Lung (tissue), 17 donors: ENCODE measurements at places on chromosomes 5 and 9. TPM values are rescaled to one million over a fixed set of nuclear protein-coding genes. Genes with fewer than 3 reads are reported as not detected.
A peak's percentile ranks its signal among the peaks of the same experiment; 100 is the strongest.

The IFNB1 gene
- not detected for polyA plus RNA-seq

The CDX1 gene
- 0.09 TPM for polyA plus RNA-seq

The PCA3 gene
- polyA plus RNA-seq, result 0.05 TPM

The PCDHAC2 gene
- 1.6 TPM for polyA plus RNA-seq

GRCh38 chr5:174294891-174295620 lies 249.6 kb downstream of the NSG2 start:
- no peak overlapping the region for H3K27ac ChIP-seq
- DNase-seq, result no peak
- no peaks in the 10 kb centered on the region for H3K4me1 ChIP-seq

DNA sequence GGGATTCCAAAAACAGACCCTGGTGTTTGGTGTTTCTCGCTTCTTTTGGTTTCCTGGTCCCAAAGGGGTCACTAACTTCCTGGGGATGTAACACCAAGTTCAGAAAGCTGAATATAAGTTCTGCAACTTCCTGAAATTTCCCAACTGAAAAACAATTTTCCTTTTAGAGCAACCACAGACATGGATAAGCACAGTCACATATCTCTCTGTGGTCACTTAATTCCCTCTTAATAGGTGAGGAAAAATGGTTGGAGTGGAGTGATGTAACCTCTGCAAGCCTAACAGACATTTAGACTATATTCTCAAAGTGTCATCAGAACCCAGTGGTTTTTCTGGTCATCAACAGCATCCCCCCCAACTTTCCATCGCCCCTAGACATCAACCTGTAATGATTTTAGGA lies 135.3 kb downstream of the PRELID2 start:
- no peak for DNase-seq
- no peaks in the 10 kb centered on the region for H3K36me3 ChIP-seq
- H3K27me3 ChIP-seq, result no peaks in the 10 kb centered on the region
- no peak overlapping the region for H3K4me3 ChIP-seq
- no peak overlapping the region for H3K27ac ChIP-seq
- H3K4me1 ChIP-seq, result no peaks in the 10 kb centered on the region

GRCh38 chr5:91499943-91500531 lies 116.9 kb upstream of the ARRDC3 start:
- H3K27me3 ChIP-seq, result no peaks in the 10 kb centered on the region
- no peaks in the 10 kb centered on the region for H3K4me1 ChIP-seq
- no peak overlapping the region for H3K27ac ChIP-seq
- DNase-seq, result peak; percentile 70

DNA sequence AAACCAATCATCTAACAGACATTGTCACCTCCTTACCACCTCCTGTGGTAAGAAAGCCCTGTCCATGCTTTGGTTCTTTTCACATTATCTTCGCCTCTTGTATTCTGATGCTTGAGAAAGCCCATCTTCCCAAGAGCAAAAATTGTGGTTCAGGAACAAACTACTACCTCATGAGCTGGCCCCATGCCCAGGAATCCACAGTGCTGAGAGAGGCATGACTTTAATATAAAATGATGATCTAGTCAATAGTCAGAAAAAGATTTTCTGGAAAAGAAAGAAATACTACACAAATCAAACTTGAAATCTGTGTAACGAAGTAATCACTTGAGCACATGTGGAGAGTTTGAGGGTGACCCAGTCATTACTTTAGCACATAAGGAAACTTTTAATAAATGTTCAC lies 94.7 kb downstream of the FGF10 start:
- H3K27ac ChIP-seq, result no peak overlapping the region
- no peaks in the 10 kb centered on the region for H3K36me3 ChIP-seq
- no peak for DNase-seq
- H3K4me3 ChIP-seq, result no peak overlapping the region
- no peaks in the 10 kb centered on the region for H3K27me3 ChIP-seq

DNA sequence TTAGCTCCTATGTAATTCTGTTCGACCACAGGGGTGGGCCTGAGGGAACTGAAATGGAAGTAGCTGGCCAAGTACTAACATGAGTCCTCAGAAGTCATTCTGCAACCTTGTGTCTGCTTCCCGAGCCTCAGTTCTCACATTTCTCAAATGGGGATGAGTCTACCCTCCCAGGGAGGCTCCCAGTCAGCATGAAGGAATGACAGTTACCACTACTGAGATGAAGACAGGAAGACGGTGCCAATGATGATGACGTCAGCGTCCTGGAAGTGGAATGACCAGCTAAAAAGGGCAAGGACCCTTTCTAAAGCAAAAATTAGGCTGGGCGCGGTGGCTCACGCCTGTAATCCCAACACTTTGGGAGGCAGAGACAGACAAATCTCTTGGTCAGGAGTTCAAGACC lies 6.8 kb downstream of the PIP5KL1 start:
- H3K27ac ChIP-seq, result no peak overlapping the region
- peaks cover 26% of the 10 kb centered on the region for H3K27me3 ChIP-seq
- H3K4me3 ChIP-seq, result no peak overlapping the region
- peaks cover 2% of the 10 kb centered on the region for H3K4me1 ChIP-seq
- H3K36me3 ChIP-seq, result no peaks in the 10 kb centered on the region

DNA sequence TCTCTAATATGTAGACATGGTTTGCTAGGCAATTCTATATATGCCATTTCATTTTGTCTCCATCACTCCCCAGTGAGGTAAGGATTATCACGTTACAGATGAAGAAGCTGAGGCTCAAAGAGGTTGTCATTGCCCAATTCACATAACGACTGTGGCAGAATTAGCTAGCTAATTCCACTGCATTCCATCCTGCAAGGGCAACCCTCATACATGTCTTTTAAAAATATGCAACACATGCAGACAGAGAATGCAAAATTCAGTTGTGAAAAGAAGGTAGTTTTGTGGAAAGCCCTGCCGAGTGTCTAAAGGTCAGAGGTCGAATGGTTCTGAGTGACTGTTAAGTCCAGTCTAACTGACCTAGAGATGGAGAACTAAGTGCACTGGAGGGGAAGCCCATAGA lies 219.2 kb downstream of the PAPPA start:
- H3K27ac ChIP-seq, result no peak overlapping the region
- H3K36me3 ChIP-seq, result no peaks in the 10 kb centered on the region
- H3K27me3 ChIP-seq, result no peaks in the 10 kb centered on the region
- H3K4me3 ChIP-seq, result no peak overlapping the region

GRCh38 chr5:88551724-88552345 lies 283.2 kb upstream of the TMEM161B start:
- H3K4me1 ChIP-seq, result no peaks in the 10 kb centered on the region
- no peak for DNase-seq
- no peak overlapping the region for H3K4me3 ChIP-seq

- DNase-seq, result no peak
- H3K36me3 ChIP-seq, result no peaks in the 10 kb centered on the region
These were observed 1977.7 kb upstream of the CDH9 start for GRCh38 chr5:29016067-29016466.

DNA sequence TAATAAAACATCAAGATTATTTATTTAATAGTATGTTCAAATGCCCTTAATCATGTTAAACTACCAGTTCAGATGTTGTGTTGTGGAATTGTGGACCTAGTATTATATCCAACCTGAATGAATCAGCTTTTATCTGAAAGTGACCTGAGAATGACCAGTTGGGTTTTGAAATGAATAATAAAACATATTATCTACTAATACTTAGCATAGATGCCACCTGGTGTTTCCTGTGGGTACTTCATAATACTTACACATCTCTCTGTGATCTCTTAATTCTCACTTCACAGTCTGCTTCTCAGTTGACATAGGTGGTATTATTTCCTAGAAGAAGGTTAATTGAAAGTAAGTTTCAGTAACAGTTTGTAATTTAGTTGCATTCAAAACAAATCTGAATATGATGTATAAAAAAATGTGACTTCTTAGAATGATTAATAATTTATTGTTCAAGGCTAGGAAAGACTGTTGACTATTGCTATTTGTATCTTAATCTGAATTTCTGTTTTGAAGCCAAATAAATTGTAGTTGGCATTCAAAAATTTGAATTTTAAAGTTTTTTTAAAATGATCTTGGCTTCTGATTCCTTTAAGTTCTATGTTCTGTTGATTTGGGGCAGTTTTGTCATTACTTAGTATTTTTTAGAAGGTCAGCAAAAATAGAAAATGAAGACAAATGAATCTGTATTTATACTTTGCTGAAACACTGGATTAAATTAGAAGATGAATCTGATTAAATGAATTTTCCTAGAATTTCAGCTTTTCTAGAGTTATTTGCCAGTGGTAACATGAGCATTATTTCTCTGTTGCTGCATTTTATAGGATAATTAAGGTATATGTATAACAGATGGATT lies 48.2 kb downstream of the KIF2A start:
- H3K36me3 ChIP-seq, result no peaks in the 10 kb centered on the region
- no peak overlapping the region for H3K27ac ChIP-seq
- H3K4me1 ChIP-seq, result no peaks in the 10 kb centered on the region
- DNase-seq, result no peak
- no peaks in the 10 kb centered on the region for H3K27me3 ChIP-seq

GRCh38 chr5:42982107-42982622 lies 58.0 kb downstream of the ANXA2R start:
- H3K4me1 ChIP-seq, result no peaks in the 10 kb centered on the region
- H3K27me3 ChIP-seq, result peaks cover 20% of the 10 kb centered on the region
- H3K36me3 ChIP-seq, result no peaks in the 10 kb centered on the region

DNA sequence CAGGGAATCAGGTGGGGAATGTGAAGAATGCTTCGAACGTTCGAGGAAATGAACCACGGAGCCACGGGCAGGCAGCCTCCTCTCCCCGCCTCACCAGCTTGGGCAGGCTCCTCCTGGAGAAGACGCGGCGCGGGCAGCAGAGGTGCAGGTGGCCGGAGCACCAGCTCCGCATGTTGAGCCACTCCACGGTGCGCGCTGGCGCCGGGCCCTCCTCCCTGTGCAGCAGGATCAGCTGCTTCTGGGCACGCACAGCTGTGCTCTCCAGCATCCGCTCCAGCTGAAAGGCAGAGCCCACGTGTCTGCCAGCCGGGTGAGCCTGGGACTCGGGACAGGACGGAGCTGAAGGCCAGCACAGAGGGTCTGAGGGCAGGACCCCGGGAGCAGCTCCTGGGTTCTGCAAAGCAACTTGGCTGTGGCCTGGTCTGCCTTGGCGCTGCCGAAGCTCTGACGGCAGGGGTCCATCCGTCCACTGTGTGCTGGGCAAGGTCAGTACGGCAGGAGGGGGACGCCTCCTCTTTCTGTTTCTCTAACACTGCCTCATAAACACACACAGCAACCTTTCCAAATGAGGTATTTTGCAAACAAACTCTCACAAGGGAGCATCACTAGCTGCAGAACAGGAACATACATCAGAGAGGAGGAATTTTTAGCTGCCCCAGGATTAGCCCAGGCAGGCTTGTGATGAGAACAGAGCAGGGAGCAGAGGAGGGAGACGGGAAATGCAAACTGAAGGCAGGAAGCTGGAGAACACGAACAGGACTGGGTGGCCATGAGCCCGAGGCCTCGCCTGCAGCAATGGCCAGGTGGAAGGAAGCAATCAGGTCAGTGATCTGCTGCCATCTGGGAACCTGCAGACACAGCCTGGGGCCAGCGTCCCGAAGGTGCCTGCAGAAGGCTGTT lies 20.1 kb upstream of the NSMF start:
- H3K36me3 ChIP-seq, result no peaks in the 10 kb centered on the region
- H3K27me3 ChIP-seq, result no peaks in the 10 kb centered on the region
- DNase-seq, result peak; percentile 34
- H3K27ac ChIP-seq, result no peak overlapping the region

- H3K27ac ChIP-seq, result no peak overlapping the region
- no peak overlapping the region for H3K4me3 ChIP-seq
- DNase-seq, result no peak
These were observed 115.3 kb upstream of the IRX2 start for GRCh38 chr5:2866662-2867372.

DNA sequence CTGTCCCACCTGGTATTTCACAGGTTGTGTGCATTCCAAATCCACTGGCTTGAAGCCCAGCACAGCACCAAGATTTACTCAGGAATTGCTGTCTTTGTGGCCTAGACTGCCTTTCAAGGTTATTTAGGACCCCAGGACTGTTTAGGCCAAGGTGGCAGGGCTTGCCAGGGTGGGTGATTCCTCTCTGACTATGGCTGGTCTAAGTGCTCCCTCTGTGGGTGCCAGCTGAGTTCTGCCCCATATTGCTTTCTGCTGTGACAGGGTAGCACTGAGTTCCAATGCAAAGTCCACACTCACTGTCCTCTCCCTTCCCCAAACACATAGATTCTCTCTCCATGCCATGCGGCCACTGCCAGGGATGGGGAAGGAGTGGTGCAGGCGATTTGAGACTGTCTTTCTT lies 318.2 kb downstream of the EFNA5 start:
- H3K4me3 ChIP-seq, result no peak overlapping the region
- H3K4me1 ChIP-seq, result no peaks in the 10 kb centered on the region
- DNase-seq, result no peak

DNA sequence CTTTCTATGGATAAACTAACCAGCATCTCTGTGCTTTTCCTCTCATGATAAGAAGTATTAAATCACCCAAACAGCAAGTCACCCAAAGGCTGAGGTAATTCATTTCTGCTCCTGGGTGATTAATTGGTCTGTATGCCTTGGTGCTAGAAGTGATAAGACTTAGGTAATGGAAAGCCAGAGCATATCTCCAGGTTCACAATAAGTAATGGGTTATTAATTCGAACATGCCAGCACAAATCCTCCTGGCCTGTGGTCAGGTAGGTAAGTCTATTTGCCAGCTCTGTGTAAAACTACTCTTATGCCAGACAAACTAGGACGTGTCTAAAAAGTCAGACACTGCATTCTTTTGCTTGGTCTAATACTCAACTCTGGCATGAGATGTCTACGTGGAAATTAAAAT lies 11.2 kb upstream of the ENC1 start:
- H3K4me3 ChIP-seq, result no peak overlapping the region
- H3K4me1 ChIP-seq, result no peaks in the 10 kb centered on the region
- H3K27ac ChIP-seq, result no peak overlapping the region
- no peaks in the 10 kb centered on the region for H3K36me3 ChIP-seq

GRCh38 chr5:75843319-75843718 lies 126.1 kb upstream of the POC5 start:
- H3K36me3 ChIP-seq, result no peaks in the 10 kb centered on the region
- no peaks in the 10 kb centered on the region for H3K4me1 ChIP-seq
- peak overlapping the region; percentile 61 for H3K27ac ChIP-seq

DNA sequence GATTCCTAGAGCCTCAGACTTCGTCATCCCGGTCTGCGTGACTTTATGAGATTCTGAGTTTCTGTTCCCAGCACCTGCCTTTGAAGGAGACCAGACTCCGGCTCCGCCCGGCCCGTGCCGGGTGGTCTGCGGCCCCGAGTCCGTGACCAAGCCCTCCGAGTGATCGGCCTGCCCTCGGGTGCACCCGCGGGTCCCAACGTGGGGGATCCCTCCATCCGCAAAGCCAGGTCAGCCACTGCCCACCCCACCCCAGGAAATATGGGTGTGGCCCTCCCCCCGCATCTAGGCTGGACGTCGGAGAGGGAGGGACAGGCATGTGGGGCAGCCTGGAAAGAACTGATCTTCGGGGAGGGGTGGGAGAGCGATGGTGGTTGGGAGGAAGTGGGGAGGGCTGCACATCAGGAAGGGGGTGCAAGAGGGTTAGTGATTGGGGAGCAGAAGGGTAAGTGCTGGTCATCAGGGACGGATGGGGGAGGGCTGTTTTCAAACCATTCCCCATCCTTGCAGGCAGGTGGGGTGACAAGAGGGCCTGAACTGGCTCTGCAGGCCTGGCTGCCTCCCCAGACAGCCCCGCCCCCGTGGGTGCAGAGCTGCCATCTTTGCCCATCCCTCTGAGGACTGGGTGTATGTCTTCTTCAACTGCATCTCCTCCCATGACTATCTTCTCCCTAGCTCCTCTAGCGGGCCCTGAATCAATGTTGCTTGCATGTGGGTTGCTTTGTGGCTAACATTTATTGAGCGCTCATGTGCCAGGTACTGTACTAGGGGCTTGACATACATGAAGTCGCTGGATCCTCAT lies 747 bp downstream of the LRSAM1 start:
- DNase-seq, result peak; percentile 61
- H3K27me3 ChIP-seq, result no peaks in the 10 kb centered on the region
- H3K36me3 ChIP-seq, result peaks cover 10% of the 10 kb centered on the region
- peak overlapping the region; percentile 60 for H3K4me3 ChIP-seq

- no peaks in the 10 kb centered on the region for H3K27me3 ChIP-seq
- no peak overlapping the region for H3K27ac ChIP-seq
- H3K4me3 ChIP-seq, result no peak overlapping the region
- H3K4me1 ChIP-seq, result no peaks in the 10 kb centered on the region
These were observed 9.9 kb downstream of the SRP19 start for GRCh38 chr5:112870966-112871365.
